ENCODE measurements at places on chromosomes 13 and 19.

- DNase-seq, result no peak
These were observed at the start of gene GPR12 for GRCh38 chr13:26759907-26760831. TSS of gene GPR12 (minus strand) at chr13:26760786. CDS start at chr13:26759827, 959 bp downstream.

DNA sequence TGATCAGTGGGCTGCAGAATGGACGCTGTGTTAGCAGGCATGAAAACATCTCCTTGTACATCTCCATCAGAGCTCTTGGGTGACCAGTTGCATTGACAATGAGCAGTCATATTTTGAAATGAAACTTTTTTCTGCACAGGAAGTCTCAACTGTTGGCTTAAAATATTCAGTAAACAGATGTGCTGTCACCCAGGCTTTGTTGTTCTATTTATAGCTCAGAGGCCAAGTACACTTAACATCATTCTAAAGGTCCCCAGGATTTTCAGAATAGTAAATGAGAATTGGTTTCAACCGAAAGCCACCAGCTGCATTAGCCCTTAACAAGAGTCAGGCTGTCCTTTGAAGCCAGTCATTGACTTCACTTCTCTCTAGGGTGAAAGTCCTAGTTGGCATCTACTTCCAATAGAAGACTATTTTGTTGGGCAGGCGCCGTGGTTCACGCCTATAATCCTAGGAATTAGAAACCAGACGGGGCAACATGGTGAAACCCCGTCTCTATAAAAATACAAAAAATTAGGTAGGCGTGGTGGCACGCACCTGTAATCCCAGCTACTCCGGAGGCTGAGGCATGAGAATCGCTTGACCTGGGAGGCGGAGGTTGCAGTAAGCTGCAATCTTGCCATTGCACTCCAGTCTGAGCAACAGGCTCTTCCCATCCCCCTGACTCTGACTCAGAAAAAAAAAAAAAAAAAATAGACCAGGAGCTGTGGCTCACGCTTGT, 7.9 kb upstream of the PDE4A start:
- DNase-seq, result no peak

GRCh38 chr13:34208336-34208735, 390.4 kb downstream of the RFC3 start:
- no peak for DNase-seq

- no peak for DNase-seq
These were observed 59.3 kb downstream of the PEPD start for GRCh38 chr19:33462112-33462791.

- no peak for DNase-seq
These were observed 8.5 kb downstream of the MAU2 start for GRCh38 chr19:19329126-19329525.

DNA sequence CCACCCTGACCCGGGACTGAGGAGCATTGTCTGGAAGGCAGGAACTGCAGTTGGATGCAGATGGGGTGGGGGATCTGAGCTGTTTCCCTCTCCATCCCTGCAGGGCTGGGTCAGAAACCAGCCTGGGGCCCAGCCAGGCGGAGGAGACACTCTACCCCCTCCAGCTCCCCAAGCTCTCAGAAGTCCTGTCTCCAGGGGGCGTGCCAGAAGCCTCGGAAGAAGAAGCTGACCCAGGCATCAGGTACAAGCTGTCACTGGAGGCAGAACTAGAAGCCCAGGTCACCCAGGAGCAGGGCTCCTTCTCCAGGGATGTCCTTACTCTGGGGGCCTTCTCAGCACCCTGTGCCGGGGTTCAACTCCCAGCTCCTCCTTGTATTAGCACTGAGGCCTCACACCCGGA, 15.5 kb downstream of the SIX5 start:
- DNase-seq, result no peak

DNA sequence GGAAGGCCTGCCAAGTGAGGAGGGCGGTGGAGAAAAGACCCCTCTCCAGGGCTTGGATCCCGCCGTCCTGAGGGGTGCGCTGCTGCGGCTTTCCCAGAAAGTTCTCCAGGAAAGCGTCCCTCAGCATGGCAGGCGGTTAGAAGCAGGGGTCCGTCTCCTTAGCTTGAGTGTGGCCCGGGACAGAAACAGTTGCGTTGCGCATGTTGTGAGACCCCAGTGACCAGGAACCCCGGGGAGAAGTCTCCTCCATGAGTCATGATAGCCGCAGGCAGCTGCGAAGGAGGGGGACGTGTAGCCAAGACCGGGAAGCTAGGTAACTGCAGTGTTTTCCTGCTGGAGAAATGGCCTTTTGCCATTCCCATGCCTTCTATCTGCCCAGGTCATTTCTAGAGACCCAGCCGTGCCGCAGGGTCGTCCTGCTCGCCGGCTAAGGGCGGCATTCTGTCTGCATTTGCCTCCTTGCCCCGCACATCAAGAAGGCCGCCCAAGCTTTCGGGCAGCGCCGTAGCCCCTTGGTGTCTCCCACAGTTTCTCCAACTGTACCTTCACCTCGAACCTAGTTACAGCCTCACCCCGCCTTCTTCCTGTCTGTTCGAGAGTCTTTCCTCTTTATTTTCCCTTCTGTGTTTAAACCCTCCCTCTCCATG, 64.3 kb downstream of the TM9SF2 start:
- no peak for DNase-seq

GRCh38 chr19:49851456-49852259, 699 bp downstream of the PTOV1 start:
- no peak for DNase-seq

DNA sequence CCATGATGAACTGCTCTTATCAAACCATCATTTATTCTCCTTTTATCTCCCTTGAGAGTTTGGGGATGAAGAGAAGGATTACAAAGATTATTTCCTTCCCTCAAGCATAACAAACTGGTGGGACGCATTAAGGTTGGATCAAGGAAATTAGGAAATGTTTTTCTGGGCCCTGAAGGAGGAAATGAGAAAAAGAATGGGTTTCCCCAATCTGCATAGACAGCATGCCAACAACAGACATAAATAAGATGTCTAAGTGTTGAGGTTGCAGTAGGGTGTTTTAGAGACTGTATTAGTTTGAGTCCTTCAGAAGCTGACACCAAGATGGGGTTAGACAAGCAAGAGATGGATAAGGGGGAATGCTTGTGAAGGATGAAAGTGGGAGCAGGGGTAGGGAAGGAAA, 7.3 kb downstream of the EPSTI1 start:
- DNase-seq, result no peak

GRCh38 chr13:59266478-59267063, 897.2 kb downstream of the DIAPH3 start:
- DNase-seq, result no peak

GRCh38 chr13:94218537-94218936, 260.9 kb downstream of the DCT start:
- no peak for DNase-seq

GRCh38 chr19:3250675-3251074, 26.2 kb downstream of the CELF5 start:
- no peak for DNase-seq

DNA sequence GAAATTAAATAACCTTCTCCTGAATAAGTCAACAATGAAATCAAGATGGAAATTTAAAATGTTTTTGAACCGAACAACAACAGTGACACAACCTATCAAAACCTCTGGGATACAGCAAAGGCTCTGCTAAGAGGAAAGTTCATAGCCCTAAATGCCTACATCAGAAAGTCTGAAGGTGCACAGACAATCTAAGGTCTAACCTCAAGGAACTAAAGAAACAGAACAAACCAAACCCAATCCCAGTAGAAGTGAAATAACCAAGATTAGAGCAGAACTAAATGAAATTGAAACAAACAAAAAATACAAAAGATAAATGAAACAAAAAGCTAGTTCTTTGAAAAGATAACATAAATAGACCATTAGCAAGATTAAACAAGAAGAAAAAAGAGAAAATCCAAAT, 9.0 kb downstream of the UGGT2 start:
- DNase-seq, result no peak

DNA sequence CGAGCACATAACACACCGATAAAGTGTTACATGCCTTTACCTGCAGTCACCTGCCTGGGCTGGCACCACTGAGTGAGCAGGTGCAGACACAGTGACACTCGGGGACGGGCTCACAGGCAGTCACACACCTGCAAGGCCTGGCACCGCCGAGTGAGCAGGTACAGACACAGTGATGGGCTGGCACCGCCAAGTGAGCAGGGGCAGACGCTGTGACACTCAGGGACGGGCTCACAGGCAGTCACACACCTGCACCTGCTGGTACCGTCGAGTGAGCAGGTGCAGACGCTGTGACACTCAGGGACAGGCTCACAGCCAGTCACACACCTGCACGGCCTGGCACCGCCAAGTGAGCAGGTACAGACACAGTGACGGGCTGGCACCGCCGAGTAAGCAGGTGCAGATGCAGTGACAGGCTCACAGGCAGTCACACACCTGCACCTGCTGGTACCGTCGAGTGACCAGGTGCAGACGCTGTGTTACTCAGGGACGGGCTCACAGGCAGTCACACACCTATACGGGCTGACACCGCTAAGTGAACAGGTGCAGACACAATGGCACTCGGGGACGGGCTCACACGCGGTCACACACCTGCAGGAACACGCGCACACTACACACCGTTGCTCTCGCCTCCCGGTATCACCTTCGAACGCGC, 470 bp downstream of the ZNF835 start:
- no peak for DNase-seq

DNA sequence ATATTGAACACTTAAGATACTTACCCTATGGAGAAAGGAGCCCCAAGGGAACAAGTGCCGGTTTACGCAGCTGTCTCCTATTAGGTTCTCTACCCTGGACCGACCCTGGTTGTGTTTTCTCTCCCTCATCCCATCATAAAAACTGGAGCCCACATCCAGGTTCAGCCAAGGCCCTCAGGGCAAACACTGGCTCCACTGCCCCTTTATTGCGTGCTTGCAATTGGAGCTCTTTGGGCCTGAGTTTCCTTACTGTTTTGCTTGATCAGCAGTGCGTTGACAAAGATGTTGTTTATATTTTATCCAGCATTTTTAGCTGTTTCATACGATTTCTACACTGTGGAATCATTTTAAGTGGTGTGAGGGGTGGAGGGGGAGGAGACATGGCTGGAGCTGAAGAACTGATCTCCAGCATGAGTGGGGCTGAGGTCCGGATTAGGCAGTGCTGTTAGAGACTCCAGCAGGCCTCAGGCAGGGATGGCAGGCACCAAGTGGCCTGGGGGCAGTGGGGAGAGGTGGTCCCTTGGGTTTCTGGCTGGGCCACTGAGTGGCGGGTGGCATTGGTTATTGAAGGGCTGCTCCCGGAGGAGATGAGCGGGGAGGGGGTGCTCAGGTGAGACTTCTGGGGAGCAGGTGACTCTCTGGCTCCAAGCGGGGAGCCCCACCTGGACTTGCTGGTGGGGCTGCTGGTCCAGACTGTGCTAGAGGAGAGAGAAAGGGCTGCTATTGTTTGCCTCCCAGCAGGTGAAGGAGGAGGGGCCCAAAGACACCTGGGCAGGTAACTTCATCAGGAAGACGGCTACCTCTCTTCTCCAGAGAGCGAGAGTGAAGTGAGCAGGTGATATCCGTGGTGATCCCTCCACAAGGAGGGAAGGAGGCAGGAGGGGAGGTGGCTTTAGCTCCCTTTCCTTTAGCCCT, 62.4 kb upstream of the RNF113B start:
- DNase-seq, result no peak

DNA sequence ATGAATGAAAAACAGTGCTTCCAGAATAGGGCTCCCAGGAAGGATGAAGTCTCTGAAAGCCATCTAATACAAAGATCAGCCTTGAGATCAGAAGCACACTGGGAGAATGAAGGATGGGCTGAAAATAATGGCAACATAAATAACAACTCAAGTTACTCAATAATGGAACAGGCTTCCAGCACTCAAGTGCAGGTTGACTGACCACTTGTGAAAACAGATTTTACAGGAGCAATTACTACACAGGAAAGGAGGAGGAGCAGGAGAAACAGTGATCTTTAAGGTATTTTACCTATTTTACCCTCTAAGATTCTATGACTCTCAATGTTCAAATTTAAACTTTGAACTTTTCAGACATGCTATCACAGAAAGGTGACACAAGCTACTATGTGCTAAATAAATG, 106.0 kb downstream of the USP12 start:
- DNase-seq, result no peak

GRCh38 chr13:51614350-51614786, 30.1 kb downstream of the WDFY2 start:
- DNase-seq, result peak; percentile 74

DNA sequence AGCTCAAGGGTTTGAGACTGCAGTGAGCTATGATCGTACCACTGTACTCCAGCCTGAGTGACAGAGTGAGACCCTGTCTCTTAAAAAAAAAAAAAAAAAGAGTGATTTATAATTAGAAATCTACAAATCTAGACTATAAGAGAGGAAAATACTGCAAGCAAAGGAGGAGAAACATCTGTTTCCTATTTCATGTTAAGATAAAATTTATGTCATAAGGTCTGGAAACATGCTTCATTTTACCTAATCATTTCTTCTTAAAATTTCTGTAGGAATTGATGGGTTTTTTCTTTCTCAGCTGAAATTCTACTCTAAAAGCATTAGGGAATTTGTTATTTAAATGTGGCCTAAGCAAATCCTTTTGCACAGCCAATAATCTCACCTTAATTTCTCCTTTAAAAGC, 53.2 kb downstream of the C13orf42 start:
- DNase-seq, result no peak

- DNase-seq, result no peak
These were observed 396.9 kb upstream of the SLITRK5 start for GRCh38 chr13:87274209-87274819.

DNA sequence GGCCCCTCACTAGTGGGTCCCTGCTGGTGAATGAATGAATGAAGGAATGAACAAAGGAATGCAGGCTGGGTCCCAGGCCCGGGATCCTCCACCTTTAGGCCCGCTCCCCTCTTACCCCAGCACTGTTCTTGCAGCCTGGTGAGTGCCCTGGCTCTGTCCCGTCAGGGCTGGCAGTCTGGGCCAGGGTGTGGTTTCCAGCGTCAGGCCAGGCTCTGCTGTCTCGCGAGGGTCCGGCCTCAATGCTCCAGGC, 317 bp downstream of the LYL1 start:
- no peak for DNase-seq

DNA sequence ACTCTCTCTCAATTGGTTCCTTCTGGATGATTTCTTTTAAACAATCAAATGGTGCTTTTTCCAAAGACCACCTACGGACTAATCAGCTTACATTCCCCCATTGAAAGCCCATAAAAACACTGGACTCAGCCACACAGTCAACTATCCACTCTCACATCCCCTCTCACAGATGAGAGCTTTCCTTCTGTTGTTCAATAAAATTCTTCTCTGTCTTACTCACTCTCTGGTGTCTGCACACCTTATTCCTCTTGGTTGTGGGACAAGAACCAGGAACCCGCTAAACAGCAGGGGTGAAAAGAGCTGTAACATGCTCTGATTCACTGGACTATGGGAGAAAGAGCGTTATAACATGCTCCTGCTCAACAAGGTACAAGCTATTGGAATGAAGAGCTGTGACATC, 2896.2 kb downstream of the PCDH9 start:
- DNase-seq, result no peak

GRCh38 chr19:3151563-3152418, 16.0 kb downstream of the GNA15 start:
- DNase-seq, result no peak

- DNase-seq, result no peak
These were observed 31.4 kb downstream of the ZDHHC20 start for GRCh38 chr13:21427741-21428140.

- no peak for DNase-seq
These were observed 482.5 kb upstream of the SPRY2 start for GRCh38 chr13:80823472-80823871.
